ENCODE measurements at places on chromosomes 13 and 19.
A peak's percentile ranks its signal among the peaks of the same experiment; 100 is the strongest.

- DNase-seq = no peak
Observed at GRCh38 chr13:93145199-93145598, 81.4 kb upstream of the GPC6 start.

GRCh38 chr13:24922387-24922744 is 158.4 kb downstream of the RNF17 start:
- no peak for DNase-seq

GRCh38 chr13:50691681-50692263 is 151.7 kb downstream of the DLEU7 start:
- DNase-seq = no peak

- peak; percentile 29 for DNase-seq
Observed at GRCh38 chr13:98173431-98174152, 3.5 kb downstream of the RNF113B start.

DNA sequence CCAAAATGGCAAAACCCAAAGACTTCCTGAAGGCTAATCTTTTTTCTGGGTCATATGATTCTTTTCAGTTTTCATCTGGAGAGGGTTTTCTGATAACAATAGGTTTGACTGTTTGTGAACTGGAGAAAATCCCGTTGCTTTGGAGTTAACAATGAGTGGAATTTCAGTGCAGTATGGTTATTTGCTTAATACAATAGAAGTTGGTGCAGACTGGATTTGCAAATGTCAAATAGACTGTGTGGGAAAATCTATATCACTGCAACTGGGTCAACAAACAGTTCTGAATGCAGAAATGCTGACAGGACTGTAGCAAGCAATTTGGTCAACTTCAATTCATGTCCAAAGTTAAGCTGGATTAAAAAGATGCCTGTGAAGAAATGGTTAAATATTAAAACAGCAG is 267.5 kb upstream of the ARGLU1 start:
- no peak for DNase-seq

DNA sequence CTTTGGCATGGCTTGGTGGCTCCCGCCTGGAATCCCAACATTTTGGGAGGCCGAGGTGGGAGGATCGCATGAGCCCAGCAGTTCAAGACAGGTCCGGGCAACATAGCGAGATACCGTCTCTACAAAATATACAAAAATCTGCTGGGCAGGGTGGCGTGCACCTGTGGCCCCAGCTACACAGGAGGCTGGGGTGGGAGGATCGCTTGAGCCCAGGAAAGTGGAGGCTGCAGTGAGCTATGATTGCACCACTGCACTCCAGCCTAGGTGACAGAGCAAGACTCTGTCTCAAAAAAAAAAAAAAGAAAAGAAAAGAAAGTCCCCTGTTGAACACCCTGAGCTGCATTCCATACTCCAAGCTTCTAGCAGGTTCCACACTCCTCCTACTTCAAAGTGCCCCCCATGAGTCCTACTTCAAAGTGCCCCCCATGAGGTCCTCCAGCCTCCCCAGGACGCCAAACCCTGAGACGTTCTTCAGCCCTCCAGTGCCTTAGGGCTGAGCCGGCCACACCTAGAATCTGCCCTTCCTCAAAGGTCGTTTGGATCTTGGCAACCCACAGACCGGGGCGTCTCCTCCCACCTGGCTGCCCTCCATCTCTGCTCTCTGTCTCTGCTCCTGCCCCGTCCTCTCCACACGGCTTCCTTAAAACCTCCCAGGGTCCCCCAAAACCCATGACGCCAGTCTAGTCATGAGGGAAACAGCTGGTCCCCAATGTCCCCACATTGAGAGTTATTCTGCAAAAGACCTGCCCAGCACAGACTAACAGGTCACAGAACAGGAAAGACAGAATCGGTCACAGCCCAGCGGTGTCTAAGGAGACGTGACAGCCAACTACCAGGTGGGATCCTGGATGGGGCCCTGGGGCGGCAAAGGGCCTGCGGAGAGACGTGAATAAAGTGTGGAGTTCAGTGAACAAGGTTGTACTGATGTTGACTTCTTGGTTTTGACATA is 4.8 kb downstream of the TJP3 start:
- peak; percentile 37 for DNase-seq

GRCh38 chr13:86882835-86883234 is 788.3 kb upstream of the SLITRK5 start:
- no peak for DNase-seq

GRCh38 chr13:106262886-106263285 is 272.6 kb downstream of the EFNB2 start:
- no peak for DNase-seq
